Hematopoietic multipotent progenitor cell (in vitro differentiated cells): ENCODE measurements at places on chromosomes 4 and X.
A peak's percentile ranks its signal among the peaks of the same experiment; 100 is the strongest.

GRCh38 chr4:150828159-150828558 lies 186.9 kb downstream of the LRBA start:
- peak; percentile 41 for DNase-seq

DNA sequence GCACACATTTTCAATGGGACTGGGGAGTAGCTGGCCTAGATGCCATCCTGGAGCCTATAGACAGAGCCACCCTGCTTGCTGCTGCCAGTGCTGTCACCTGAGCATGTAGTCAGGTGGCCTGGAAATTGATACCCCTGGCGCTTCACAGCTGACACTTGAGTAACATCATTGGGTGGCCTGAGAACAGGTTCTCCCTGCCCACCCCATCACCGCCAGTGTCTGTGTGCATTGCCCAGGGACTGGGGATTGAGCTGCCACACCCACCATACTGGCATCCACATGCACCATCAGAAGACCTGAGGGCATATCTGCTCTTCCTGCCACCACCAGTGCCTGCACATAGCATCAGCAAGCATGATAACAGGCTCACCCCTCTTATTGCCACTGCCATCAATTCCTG lies 1142.9 kb upstream of the PABPC4L start:
- DNase-seq = no peak

GRCh38 chrX:133983256-133983973 lies 2.0 kb downstream of the GPC3 start:
- DNase-seq = no peak

- DNase-seq = no peak
Measured at GRCh38 chr4:7917669-7918068, 22.0 kb downstream of the AFAP1 start.

- no peak for DNase-seq
Measured at GRCh38 chr4:172308078-172308477, 494.9 kb downstream of the GALNTL6 start.

DNA sequence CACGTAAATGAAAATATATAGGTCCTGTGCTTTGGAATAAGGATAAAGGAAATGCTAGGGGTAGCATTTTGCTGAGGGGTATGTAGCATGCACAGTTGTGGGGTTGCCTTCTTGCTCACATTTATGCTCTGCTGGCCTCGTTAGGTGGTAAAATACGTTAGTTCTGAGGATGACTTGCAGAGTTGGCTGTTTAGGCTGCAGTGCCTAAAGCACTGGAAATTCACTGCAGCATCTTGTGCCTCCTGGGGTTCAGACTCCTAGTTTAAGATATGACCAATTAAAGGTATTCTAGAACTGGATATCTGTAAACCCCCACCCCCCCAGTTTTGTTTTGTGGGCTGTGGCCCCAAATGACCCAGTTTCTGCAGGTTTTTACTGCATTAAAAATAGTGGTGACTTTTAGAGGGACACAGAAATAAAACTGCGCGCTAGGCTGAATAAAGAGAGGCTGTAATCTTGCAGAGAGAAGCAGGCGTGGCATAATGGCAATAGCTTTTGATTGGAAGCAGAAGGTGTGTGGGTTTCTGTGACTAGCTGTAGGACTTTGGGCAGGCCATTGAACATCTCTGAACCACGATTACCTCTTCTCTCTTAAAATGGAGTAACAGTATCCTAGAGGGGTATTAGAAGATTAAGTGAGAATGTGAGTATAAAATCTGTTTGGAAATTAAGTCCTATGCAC lies 79.3 kb downstream of the REPS2 start:
- DNase-seq = no peak

- no peak for DNase-seq
Measured at GRCh38 chr4:40240040-40240653, 43.3 kb downstream of the RHOH start.
